ENCODE measurements at places on chromosomes 12 and 14.
A peak's percentile ranks its signal among the peaks of the same experiment; 100 is the strongest.

- peak; percentile 3 for DNase-seq
Observed at GRCh38 chr12:67647799-67648520, 585 bp upstream of the DYRK2 start.

DNA sequence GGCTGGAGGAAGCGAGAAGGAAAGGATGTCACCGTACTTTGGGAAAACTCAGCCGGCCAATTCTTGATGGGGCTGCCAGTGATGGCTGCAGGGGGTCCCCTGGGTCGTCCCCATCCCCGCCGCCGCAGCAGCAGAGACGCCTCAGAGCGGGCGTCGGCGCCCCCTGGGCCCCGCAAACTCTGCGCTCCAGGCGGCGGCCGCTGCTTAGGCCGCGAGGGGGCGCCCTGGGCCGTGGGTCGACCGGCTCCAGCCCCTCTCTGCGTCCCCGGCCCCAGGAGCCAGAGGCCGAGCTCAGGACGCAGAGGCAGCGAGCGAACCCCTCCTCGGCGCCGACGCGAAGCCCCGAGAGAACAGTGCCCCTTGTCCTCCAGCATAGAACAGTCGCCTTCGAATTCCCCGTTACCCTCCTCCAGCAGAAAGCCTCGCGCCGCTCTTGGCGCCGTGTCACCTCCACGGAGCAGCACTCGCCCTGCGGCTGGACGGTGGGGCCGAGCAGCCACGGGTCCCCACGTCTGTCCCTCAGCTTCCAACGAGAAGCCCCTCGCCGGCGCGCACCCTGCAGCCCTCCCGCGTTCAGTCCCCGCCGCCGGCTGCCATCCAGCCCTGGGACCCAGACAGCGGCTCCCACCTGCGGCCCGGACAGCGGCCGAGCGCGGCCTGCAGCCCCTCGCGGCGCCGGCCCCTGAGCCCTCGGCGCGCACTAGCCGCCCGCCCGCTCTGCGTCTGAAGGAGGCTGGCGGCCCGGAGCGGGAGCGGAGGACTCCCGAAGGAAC is 106.6 kb downstream of the PRICKLE1 start:
- peak; percentile 33 for DNase-seq

DNA sequence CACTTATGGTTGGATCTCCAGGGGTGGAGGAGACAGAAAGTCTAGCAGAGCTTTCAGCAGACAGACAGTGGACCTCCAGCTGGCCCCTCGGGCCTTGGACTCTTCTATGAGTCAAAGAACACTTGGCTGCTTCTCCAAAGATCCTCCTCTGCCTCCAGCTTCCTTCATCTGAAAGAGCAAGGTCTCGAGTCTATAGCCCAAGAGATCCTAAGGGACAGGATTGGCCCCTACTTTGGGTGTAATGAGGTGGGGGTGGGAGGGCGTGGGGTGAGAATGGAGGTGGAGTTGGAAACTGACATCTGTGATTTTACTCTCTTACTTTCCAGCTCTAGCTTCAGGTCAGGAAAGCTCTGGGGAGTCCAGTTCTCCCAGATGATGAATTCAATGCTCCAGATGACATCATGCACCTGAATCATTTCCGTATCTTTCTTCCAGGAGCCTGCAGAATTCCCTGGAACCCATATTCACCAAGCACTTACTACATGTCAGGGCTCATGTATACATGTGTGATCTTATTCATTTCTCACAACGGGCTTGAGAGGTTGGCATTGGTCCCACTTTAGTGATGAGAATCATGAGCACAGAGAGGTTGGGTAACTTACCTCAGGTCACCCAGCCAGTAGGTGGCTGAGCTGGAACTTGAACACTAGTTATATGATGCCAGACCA is 10.2 kb upstream of the PGF start:
- DNase-seq = no peak

DNA sequence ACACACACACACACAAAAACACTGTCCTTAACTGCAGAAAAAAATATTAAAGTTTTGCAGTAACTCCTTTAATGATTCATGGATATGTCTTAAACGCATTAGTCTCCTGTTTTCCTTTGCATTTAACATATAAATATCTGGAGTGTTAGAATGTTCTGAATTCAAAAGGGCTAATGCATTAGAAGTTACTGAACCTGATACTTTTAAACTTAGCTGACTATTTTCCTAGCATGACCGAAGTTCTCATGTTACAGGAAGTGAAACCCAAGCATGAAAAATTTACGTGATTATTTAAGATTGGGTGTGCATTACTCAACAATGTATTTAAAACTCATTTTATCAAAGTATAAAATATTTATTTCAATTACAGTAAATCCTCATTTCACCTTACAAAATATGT is 791.2 kb downstream of the FLRT2 start:
- DNase-seq = no peak
